ENCODE measurements at places on chromosomes 2 and 18. TPM values are rescaled to one million over a fixed set of nuclear protein-coding genes. Genes with fewer than 3 reads are reported as not detected.

DNA sequence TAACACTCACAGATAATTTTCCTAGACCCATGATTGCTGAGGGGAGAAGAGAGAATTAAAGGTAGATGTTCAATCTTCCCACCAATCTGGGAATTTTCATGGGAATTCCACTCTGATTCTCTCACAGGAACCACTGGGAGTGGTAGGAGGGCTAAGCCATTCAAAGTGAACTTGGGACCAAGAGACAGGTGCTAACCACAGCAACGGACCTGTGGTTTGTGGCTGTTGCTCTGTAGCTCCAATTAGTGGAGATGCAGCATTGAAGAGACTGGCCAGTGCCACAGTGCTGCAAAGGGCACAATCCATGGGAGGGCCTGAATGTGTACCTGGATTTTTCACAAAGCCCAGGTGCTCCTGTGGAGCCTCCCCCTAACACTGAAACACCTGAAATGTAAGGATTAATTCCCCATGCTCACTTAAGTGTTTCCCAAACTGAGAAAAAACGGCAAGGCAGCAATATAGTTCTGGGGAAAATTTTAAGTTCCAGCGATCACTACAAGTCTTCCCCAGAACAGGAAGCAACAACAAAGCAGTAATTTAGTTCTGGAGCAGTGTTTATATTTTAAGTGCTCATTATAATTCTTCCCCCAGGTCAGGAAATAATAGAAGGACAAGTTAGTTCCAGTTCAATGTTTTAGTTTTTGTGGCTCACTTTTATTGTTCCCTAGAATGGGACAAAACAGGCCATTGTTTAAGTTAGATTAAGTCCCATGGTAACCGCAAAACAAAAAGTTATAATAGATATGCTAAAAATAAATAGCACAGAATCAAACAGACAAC is 1045.8 kb downstream of the CNTNAP5 start:
- H3K27me3 ChIP-seq, result no peaks in the 10 kb centered on the region
- H3K27ac ChIP-seq, result no peak overlapping the region
- H3K4me1 ChIP-seq, result no peaks in the 10 kb centered on the region
- H3K4me3 ChIP-seq, result no peak overlapping the region

CPS1 gene
- 6.0 TPM for total RNA-seq

GRCh38 chr2:100193291-100193710 is 50.9 kb upstream of the AFF3 start:
- H3K27me3 ChIP-seq, result peaks cover 17% of the 10 kb centered on the region
- no peak overlapping the region for H3K27ac ChIP-seq
- no peak overlapping the region for H3K4me3 ChIP-seq
- peaks cover 3% of the 10 kb centered on the region for H3K4me1 ChIP-seq
- no peaks in the 10 kb centered on the region for H3K36me3 ChIP-seq

- no peaks in the 10 kb centered on the region for H3K27me3 ChIP-seq
- no peak overlapping the region for H3K4me3 ChIP-seq
- no peak overlapping the region for H3K27ac ChIP-seq
- no peaks in the 10 kb centered on the region for H3K4me1 ChIP-seq
Observed at GRCh38 chr2:56266761-56267414, 83.1 kb downstream of the CCDC85A start.

KCMF1 gene
- total RNA-seq, result 68.8 TPM

DOCK10 gene
- 0.76 TPM for total RNA-seq

- peaks cover 16% of the 10 kb centered on the region for H3K27me3 ChIP-seq
- H3K36me3 ChIP-seq, result no peaks in the 10 kb centered on the region
- H3K27ac ChIP-seq, result no peak overlapping the region
- DNase-seq, result no peak
Observed at GRCh38 chr2:136129601-136130000, 11.7 kb upstream of the CXCR4 start.
